ENCODE measurements at places on chromosomes 12 and 14. TPM values are rescaled to one million over a fixed set of nuclear protein-coding genes. Genes with fewer than 3 reads are reported as not detected.

Gene KRT78
- not detected for total RNA-seq

Gene CISTR
- not detected for total RNA-seq

Gene RNASE2
- total RNA-seq: not detected

Gene PKP2
- not detected for total RNA-seq

Gene HSPA2
- 11.2 TPM for total RNA-seq

Gene DAO
- not detected for total RNA-seq

Gene RNASE7
- not detected for total RNA-seq

Gene HSPB8
- not detected for total RNA-seq

Gene TAS2R30
- total RNA-seq: 4.5 TPM

Gene IL22
- total RNA-seq: 3.4 TPM

Gene RERG
- not detected for total RNA-seq
